ENCODE measurements at places on chromosomes 16 and 17.

DNA sequence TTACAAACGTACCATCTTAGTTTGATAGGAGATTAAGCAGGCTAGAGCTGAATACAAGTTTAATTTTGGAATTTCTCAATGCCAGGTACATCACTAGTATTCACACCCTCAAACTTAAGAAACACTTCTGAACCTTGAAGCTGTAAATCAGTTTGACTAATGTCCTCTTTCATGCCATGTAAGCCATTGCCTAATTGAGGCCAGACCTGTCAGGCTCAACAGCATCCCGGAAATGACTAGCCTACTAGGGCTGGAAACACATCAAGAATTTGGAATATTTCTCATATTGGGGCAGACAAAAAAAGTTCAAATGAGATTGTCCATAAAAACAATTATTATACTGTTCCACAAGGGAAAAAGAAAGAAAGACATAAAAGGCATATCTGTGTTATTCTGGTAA is 1.7 kb downstream of the USP32 start:
- DNase-seq, result no peak

GRCh38 chr17:82103553-82104451 is 5.8 kb upstream of the FASN start:
- no peak for DNase-seq

GRCh38 chr17:39927929-39928857 is 661 bp downstream of the LRRC3C start:
- no peak for DNase-seq

DNA sequence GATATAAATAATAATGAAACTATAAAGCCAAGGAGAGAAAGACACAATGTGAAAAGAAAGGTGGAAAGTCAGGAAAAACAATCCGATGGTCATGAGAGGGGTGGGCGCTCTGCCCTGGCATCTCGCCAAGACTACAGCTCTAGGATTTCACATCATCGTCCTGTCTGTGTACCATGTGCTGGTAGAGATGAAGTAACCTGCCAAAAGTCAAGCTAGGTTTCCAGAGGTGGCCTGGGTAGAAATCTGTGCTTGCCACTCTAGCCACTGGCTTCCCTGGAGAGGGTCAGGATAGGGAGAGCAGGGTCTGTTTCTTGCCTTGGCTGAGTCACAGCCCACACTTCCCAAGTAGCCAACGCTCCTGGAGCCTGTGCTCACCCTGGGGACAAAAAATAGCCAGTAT is 31.0 kb upstream of the TRAP1 start:
- DNase-seq, result no peak

- no peak for DNase-seq
These were observed 14.2 kb upstream of the LASP1NB start for GRCh38 chr17:38911081-38911730.

- no peak for DNase-seq
These were observed 701 bp downstream of the PIPOX start for GRCh38 chr17:29043539-29044145.

DNA sequence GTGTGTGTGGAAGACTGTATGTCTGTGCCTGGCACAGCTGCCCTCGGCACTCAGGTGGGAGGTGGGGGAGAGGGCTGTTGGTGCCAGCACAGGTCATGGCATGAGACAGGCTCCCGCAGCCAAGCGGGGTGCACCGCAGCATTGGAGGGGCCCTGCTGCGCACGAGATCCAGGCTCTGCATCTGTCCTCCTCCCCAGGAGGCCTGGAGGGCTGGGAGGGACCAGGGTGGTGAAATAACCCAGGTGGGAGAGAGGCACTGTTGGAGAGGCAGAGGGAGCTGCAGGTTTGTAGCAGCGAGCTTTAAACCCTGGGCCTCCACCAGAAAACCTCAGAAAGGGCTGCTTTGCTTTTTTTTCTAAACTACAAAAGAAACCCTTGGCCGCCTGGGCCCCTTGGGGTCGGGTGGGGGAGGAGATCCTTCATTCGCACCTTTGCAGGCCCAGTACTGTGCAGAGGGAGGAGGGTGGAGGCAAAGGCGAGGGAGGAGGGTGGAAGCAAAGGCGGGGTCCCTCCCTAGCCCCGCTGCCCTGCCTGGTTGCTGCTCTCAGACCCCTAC is 241.7 kb downstream of the SEC14L1 start:
- DNase-seq, result no peak
